ENCODE measurements at places on chromosomes 7 and 10. TPM values are rescaled to one million over a fixed set of nuclear protein-coding genes. Genes with fewer than 3 reads are reported as not detected.

The AKR1E2 gene
- 12.7 TPM for total RNA-seq

The ANKRD7 gene
- total RNA-seq, result 0.98 TPM

DNA sequence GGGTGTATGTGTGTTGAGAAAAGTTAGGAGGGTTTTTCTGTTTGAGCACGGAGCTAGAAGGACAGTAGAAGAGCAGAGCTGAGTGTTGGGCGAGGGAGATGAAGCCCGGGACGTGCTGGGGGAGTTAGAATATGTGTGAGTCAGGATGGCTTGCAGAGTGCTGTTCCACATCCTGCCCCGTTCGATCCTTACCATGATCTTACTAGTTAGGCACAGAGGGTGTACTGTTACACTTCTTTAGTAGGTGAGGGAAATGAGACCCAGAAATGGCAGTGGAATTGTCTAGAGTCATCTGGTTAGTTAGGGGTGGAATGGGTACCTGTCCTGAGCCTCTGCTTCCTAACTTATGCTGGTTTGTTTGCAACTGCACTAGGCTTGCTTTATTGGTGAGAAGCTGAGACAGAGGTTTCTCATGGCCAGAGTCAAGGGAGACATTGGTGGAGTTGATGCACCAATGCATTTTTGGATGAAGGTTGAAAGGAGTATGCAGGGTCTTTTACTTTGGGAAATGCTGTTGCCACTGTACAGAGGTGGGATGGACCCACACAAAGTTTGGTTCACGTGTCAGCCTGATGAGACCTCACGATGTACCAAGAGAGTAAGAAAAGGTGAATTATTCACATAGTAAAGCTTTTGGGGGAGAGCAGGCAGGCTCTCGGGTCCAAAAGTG, 42.4 kb downstream of the CCNY start:
- no peaks in the 10 kb centered on the region for H3K36me3 ChIP-seq
- H3K4me3 ChIP-seq, result no peak overlapping the region
- H3K27me3 ChIP-seq, result no peaks in the 10 kb centered on the region
- peak overlapping the region; percentile 77 for H3K27ac ChIP-seq

DNA sequence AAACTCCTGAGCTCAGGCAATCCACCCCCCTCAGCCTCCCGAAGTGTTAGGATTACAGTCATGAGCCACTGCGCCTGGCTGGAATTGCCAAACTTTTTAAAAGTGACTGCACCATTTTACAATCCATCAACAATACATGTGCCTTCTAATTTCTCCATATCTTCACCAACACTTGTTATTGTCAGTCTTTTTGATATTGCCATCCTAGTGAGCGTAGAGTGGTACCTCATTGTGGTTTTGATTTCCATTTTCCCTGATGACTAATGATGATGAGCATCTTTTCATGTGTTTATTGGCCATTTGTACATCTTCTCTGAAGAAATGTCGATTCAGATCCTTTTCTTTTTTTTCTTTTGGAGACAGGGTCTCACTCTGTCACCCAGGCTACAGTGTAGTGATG, 21.7 kb upstream of the STRIP2 start:
- no peak for DNase-seq
- H3K36me3 ChIP-seq, result peaks cover 8% of the 10 kb centered on the region
- no peaks in the 10 kb centered on the region for H3K27me3 ChIP-seq
- H3K4me3 ChIP-seq, result no peak overlapping the region

DNA sequence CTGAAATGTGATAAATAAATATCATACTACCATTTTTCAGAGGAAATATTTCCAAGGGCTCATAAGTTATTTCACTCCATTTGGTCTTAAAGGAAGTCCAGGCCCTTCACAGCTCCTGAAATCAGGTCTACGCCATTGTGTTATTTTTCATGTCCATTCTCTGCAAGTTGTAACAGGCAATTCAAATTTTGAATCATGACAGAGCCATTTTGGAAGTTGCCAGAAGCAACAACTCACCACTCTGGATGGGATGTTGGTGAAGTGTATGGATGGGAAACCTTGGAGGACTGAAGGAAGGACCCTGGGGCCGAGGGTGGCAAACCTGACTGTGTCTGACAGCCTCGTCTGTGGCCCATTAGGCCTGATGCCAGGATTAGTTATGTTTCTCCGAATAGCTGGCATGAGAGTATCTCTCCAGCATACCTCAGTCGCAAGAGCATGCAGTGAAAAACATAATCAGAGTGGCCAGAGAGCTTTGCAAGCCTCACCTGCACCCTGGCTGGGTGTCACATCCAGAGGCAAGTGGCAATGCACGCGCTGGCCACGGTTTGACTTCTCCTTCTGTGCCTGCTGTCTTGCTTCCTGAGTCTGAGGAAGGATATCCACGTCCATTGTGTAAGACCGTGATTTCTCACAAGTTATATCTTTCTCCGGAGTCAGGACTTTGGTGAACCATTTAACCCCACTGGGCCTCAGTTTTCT, 87.1 kb downstream of the NRP1 start:
- H3K27ac ChIP-seq, result no peak overlapping the region
- H3K4me3 ChIP-seq, result no peak overlapping the region
- H3K4me1 ChIP-seq, result peaks cover 18% of the 10 kb centered on the region
- H3K36me3 ChIP-seq, result peaks cover 23% of the 10 kb centered on the region

DNA sequence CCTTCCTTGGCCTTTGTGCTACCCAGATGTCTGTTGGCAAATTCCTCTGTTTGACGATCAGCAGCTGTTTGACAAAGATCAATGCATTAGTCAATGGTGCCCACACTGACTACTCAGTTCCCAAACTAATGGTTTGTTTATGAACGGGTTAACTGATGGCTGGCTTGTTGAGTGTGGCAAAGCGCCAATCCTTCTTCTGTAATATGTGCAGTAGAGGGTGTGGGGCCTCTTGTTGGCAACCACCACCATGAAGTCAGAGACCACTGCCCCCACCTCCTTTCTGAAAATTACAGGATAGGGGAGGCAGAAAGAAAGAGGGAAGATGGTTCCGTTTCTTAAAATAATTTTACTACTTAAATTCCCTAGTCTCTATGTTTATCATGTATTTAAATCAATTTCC, 2.6 kb upstream of the PLCE1 start:
- no peak for DNase-seq
- H3K4me1 ChIP-seq, result peaks cover 27% of the 10 kb centered on the region
- no peaks in the 10 kb centered on the region for H3K36me3 ChIP-seq
- H3K27ac ChIP-seq, result no peak overlapping the region

Measured in tibial nerve (tissue), 4 donors.